CD4-positive, alpha-beta T cell treated with Interleukin-15 for 4 hours (primary cell): ENCODE measurements at places on chromosomes 3 and 15.

DNA sequence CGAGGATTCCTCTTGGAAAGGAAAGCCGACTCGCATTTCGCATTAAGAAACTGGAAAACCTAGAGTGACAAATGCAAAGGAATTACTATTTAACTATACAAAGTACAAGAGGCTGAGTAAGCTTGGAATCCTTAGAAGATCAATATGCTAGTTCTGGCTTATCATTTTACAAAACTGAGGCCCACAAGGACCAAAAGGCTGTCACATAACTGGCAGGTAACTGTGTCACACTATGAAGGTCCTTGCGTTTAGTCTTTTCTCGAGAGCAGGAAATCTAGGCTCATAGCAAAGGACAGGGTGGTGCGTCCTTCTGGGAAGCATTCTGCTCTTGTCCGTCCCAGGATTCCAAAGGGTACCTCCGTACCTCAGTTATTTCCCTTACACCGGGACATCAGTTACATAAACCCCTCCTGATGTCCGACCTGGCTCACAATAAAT, 629 bp downstream of the RPL24 start:
- DNase-seq, result no peak

DNA sequence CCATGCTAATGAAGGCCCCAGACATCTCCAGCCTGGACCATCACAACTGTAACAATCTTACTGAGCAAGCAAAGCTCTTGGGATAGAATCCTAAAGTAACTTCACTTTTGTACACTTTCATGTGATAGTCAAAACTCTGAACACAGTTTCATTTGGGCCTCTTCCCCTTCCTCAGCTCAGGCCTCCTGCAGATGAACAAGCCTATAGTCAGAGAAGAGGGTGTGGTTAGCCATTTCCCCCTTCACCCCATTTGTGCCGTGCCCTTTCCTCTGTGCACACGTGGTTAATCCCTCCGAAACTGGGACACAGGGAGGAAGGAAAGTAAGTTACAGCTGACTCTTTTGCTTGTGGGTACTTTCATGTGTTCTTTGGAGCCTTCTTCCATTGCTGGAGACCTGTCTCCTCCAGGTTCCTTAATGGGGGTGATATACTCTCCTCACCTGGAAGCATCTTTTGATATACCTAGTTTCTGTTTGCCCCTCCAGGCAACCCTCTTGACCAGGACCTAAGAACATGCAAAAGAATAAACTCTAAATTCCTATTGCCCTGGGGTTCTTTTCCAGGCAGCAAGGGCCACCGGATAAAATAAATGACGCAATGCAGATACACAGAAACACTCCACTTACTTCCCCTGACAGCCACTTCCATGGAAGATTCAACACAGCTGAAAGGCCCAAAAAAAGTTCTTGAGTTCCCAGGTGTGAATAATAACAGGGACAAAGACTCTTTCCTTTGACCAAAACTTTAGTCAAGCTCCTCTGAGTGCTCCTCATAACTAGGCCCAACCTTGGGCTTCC, 29.6 kb upstream of the CSTA start:
- DNase-seq, result no peak

DNA sequence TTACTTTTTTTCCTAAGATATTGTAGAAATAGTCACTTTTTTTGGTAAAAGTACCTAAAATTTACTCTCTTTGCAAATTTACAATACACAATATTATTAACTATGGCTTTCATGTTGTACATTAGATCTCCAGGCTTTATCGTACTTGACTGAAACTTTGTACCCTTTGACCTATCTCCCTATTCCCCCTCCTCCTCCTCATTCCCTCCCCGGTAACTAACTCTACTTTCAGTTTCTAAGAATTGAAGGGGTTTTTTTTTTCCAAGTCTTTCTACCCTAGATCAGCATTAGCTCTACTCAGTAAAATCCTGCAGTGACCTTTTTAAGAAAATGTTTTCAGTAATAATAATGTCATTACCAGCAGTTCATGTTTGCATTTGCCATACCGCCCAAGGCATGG, 10.1 kb downstream of the HACL1 start:
- DNase-seq, result no peak

GRCh38 chr3:155329513-155330048, 36.1 kb upstream of the STRIT1 start:
- DNase-seq, result no peak

GRCh38 chr3:123113889-123114450, 47.1 kb downstream of the PDIA5 start:
- DNase-seq, result no peak

GRCh38 chr15:80695911-80696661, 976 bp downstream of the ABHD17C start:
- DNase-seq, result peak; percentile 6
